ENCODE measurements at places on chromosomes 7 and 10.

DNA sequence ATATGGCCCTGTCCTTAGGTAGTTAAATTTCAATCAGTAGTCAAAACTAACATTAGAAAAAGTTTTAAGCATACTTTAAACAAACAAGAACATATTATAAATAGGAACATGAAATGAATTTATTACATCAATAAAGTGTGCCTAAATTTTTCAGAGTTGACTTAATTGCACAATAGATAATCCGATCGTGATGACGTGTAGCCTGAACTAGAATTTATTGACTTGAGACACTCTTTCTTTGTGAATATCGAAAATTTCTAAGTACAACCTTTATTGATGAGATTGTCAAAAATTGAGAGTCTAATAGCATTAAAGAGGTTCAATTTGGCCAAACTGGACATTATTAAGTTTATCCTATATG, 56.0 kb downstream of the CALD1 start:
- DNase-seq, result no peak

- no peak for DNase-seq
These were observed 29.6 kb downstream of the IDE start for GRCh38 chr10:92544296-92544695.

DNA sequence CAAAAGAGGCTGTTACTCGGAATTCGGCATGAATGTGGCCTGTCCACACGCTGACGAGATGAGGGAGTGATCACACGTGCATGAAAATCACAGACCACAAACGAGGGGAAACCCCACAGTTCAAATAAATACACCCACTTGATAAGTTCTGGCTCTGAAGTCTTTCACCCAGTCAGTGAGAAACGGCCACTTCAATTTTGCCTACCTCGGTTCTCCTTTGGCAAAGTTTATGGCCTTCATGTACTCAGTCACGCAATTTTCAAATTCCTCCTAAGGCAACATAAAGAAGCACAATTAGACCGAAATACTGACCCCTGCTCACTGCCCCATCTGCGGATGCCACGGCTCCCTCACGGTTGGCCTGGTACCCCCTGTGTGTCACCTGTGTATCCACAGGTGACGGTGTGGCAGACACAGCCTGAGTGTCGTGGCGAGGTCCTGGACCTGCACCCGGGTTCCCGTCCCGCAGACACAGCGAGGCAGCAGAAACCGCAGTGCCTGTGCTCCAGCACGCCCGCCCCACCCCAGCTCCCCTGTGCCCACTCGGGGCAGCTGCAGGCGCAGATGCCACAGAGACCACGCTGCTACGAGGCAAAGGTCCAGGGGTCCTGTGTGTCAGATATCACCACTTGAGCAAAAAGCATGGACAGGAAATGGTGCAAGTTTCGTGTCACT, 1.4 kb downstream of the CFAP46 start:
- no peak for DNase-seq

DNA sequence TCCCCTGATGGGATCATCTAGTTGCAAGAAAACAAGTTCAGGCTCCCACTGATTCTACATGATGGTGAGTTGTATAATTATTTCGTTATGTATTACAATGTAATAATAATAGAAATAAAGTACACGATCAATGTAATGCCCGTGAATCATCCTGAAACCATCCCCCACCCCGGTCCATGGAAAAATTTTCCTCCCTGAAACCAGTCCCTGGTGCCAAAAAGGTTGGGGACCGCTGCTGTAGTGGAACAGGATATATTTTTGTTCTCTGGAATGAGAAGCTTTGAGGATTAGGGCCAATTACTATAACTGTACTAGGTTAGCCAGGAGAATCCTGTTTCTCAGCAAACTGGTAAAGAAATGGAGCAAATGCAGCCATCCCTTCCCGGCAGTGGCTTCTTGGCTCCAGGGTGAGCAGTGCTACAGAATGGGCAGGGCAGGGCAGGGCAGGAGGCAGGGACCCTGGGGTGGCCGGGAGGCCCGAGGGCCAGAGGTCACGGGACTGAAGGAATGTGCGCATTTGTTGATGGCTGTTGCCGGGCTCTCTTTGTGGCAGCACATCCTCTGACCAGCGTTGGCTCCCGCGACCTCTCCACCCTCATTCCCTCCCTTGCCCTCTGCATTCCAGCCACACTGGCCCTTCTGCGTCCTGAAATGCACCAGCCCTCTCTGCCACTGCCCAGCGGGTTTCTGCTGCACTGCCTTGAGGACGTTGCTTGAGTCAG, 162.3 kb upstream of the NPS start:
- DNase-seq, result no peak

- no peak for DNase-seq
These were observed 21.5 kb upstream of the AKR1C1 start for GRCh38 chr10:4941540-4942330.

DNA sequence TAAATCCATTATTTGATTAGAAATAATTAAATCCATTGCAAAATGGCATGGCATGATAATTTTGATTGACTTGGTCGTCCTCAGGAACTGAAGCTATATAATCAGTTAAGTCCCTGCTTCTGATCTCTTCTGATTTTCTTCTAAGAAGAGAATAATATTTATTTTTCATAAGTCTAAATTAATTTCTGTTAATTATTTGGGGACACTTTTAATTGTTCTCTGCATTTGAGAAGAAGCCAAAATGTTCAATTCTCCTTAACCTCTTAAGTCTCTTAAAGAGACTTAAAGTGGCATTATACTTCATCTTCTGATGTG, 67.2 kb downstream of the CAV1 start:
- DNase-seq, result no peak

DNA sequence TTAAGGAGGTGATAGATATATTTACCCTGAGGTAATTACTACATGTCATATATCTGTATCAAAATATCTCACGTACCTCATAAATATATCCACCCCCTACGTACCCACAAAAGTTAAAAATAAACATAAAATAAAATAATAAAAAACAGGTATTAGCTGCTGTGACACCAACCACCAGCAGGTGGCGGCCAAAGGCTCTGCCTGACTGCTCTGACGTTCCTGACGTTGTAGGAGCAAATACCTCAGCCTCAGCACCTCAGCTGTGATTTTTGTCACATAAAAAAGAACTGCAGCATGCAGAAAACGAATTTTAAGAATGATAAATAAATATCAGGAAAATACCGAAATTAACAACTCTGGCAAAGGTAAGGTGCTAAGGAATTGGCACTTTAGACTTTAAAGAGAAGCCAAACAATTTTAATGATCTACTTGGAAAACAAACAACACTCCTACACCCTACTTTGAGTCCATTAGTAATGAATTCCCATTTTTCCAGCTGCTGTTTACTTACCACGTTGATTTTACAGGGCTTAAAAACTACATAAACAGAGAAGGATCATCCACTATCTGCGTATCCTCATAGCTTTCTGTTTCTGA, 125.4 kb upstream of the TARP start:
- peak; percentile 61 for DNase-seq

DNA sequence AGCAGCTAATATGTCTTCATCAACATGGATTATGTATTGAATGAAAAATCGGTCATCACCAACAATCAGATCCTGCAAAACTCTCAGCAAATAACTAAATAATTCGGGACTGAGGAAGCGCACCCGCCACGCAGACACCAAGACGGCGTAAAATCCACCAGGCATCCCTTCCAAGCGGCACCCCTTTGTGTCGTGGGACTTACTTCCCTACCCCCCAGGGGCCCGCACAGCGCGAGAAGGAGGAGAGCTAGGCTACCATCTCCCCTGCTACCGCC, 721 bp downstream of the ARL3 start:
- DNase-seq, result no peak

DNA sequence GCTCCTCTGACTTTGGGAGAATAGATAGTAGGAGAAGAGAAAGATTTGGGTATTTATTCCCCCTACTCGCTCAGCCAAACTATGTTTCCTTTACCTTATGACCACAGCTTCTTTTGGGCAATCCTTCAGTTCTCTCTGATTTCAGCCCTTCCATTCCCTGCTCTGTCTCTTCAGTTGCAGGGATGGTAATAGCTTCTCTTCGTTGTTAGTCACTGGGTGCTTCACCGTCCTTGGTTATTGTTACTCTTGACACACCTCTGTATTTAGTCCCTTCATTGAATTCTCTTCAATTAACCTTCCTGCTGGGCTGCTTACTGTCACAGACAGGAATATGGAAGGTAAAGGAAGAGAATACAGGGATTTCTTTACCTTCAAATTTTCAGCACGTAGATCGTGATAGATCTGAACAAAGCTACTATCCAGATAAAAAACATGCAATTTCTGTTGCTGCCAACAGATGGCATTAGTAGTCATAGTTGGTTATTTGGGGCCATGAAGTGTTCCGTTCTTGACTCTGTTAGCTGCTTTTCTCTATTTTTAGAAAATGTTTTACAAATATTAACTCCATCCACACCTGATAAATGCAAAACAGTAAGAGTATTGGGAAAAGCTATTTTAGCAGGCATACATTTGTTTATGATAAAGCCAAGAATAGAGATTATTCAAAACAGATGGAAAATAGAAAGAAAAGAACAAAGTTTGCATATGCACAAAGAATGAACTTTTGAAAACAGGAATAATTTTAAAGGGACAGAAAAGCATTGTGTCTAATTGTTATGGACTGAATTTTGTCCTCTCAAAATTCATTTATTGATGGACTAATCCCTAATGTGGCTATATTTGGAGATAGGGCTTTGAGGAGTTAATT, 14.0 kb upstream of the PTTG1IP2 start:
- DNase-seq, result no peak

- DNase-seq, result no peak
These were observed 524.8 kb upstream of the TPK1 start for GRCh38 chr7:145360511-145361100.

DNA sequence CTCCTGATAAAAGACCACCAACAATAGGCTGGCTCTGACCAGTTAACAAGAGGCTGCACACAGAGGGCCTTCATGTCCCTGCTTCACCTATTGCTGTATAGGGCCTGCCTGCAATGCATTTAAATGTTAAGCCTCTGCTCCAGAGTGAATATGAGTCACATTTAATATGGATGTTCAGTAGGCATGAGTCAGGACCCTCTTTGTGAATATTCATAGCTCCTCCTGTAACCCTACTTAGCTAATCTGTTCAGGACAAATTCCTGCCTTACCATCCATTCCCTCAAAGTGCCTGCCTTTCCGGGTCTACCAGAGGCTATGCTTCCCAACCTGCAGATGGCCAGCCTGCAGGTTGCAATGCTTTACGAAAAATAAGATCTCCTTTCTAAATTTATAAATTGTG, 32.5 kb downstream of the ARHGAP22 start:
- DNase-seq, result no peak

- peak; percentile 53 for DNase-seq
These were observed 6.4 kb upstream of the TNRC18 start for GRCh38 chr7:5429857-5430611.

DNA sequence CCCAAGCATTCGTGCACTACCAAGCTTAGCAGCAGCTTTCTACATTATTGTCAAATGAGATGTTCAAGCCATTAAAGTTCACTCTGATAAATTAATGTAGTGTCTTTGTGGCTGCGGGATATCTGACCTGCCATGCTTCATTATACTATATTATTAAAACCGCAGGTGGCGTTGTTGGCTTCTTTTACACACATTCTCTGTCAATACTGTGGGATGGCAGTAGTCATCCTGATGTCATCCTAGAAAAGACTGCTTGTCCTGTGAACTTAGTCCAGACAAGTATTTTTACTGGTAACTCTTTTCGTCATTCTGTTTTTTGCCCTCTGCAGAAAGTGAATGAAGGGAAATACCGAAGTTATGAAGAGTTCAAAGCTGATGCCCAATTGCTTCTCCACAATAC, 103.9 kb downstream of the ZMYND11 start:
- no peak for DNase-seq

- DNase-seq, result no peak
These were observed 2.6 kb downstream of the MBL2 start for GRCh38 chr10:52769966-52770365.

DNA sequence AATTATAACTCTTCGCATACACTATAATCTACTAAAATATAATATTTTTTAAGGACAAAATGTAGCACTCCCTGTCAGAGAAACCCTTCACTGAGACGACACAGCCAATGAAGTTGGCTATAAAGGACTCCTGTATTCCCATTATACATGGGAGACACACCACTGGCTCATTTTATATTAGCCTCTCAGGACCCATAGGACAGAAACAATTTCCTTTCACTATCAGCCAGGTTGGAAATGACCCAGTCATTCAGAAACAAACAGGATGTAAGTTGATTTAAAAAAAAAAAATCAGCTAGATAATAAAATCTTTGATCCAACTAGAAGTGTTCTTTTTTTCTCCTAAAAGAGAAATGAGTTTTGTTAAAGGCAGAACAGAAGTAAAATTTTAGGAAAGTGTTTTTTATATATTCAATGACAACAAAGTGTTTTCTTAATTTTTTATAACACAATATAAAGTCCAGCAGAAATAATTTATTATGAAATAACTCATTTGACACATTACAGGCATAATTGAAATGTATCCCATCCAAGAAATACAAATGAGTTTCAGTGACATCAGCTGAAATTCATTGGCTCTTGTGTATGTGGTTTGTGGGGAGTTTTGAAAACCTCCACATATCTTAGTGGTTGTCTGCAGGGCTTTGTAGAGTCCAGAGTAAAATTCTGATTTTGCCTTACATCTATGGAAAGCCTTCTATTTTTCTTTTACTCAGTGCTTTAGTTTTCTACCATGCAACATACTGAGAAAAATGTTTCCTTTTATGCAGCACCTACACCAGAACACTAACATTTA, 64.1 kb downstream of the CTTNBP2 start:
- DNase-seq, result no peak

DNA sequence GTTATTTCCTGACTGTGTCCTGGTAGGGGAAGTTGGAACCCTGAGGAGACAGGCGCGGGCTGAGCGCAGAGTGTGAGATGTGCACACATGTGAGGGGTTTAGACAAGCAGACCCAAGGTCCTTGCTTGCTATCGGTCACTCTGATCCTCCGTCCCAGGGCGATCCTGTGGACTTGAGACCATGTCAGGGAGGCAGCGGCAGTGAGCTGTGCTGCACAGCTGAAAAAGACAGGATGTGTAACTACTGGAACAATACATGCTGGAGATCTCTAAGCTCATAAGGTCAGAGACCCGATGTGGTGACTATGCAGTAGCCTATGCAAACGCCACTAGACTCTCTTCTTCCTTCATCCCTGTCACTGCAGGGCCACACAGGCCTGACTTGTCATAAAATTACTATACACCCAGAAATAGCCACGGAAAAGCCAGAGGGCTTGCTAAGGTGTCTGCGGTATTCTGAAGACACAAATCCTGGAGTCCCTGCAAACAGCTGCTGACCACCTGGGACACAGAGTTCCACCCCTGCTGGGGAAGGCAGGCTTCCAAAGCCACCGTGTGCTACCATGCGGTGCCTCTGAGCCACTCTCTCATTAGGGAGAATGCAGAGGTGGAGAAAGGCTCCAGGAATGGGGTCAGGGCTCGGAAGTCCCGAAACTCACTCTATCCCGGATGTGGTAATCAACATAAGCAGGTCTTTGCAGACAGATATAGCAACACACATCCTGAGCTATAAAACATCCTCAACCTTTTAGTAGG, 91.1 kb upstream of the DDC start:
- peak; percentile 22 for DNase-seq

Measured in adrenal gland (tissue), 19 donors.